ENCODE measurements at places on chromosomes 2 and 18.
A peak's percentile ranks its signal among the peaks of the same experiment; 100 is the strongest.

GRCh38 chr2:44582363-44583008 is 220.7 kb downstream of the CAMKMT start:
- no peak for DNase-seq

DNA sequence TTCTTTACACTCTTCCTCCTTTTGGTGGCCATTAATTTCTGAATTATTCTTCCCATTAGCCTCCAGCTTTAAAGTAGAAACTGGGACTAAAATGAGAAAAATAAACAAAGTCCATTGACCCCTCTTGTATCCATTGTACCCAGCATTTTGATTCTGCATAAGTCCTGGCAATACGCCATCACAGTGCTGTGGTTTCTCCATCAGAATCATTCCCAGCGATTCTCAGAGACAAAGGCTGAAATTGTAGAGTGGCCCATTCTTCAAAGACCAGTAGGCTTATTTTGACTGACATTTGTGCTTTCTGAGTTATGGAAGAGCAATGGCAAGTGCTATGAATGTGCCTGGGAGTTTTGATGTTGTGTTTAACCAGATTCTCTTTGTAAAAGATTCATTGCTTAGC is 199.3 kb upstream of the GALNT5 start:
- DNase-seq = no peak

- no peak for DNase-seq
Measured at GRCh38 chr2:16196687-16197503, 256.5 kb downstream of the MYCN start.

- no peak for DNase-seq
Measured at GRCh38 chr18:12571630-12572029, 86.3 kb downstream of the SPIRE1 start.

GRCh38 chr2:206982360-206982955 is 43.1 kb downstream of the CPO start:
- no peak for DNase-seq

DNA sequence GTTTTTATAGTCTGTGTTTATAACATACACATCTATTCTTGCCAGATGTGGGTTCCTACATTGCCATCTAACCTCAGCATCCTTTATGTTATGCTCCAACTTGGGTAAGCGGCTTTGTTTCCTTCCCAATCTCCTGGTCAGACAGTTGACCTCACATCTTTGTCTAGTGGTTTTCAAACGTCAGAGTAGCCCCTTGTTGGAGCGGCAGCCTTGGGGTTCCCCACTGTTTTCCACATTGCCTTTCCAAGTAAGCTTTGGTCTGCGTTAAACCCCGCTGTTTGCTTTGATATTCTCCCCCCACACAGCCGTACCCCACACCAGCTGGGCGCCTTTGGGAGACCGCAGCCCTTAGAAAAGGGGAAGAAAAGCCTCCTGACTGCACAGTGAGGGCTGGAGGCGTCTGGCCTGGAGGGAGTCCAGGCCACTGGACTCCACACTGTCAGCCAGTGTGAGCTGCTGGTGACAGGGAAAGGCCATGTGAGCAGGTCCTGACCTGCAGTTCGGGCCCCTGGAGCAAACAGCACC is 83.3 kb downstream of the MALT1 start:
- peak; percentile 86 for DNase-seq

DNA sequence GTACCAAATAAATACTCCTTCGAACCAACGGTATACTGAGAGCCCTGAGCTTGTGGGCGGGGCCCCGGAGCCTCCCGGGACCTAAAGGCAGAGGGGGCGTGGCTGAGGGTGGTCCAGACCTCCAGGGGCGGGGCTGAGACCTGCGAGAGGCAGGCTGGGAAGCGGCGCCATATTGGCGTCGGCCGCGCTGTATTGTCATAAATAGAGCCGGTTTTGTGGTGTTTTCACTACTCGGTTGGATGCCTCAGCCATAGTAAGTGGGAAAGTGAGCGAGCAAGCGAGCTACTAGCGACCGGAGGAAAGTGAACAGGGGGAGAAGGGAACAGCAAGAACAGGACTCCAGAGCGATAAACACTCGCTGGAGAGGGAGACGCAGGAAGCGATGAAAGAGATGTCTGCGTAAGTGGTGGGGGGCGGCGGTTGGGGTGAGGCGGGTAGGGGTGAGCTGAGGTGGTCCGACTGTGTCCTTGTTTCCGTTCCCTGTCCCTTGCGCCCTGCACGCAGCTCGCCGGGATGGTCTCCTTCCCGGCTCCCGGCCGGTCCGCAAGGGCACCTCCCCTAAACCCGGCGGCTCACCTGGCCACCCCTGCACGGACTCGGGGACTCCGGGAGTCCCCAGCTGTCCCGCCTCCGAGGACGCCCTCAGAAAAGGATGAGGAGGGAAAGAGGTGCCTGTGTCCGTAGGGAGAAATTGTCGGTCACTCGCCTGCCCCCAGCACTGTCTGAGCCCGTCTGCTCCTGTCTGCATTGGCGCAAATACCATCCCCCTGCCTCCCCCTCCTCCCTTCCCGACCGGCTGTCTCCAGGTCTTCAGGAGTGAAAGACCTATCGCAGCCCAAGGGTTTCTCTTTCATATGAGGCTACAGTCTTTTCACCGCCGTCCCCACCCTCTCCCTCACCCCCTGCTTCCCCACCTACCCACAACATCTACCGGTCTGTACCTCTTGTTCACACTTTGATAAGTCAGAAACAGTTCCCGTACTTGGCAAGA is at the start of gene PAPOLG:
PAPOLG (plus strand) TSS at position 172 of the 991 bp plus-strand sequence; CDS start at position 383, 211 bp downstream.
- DNase-seq = peak; percentile 55

DNA sequence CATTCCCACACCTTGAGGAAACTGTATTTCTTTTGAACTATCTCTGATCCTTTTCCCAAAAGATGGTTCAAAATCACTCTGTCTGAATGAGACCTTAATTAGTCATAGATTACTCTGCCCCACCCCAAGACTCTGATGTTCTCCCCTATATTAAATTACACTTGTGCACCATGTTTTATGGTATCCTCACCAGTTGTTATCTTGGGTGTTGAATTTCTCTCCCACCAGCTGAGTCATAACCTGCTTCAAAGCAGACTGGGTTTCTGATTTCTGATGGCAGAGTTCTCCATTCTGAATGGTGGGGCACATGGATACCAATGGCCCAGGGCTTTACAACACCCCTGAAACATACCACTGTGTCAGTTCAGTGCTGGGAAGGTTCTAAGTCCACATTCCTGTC is 15.0 kb downstream of the CDH20 start:
- DNase-seq = no peak

GRCh38 chr2:134621939-134622705 is 96.7 kb downstream of the TMEM163 start:
- DNase-seq = no peak

- no peak for DNase-seq
Measured at GRCh38 chr2:192534072-192534471, 339.3 kb upstream of the TMEFF2 start.

DNA sequence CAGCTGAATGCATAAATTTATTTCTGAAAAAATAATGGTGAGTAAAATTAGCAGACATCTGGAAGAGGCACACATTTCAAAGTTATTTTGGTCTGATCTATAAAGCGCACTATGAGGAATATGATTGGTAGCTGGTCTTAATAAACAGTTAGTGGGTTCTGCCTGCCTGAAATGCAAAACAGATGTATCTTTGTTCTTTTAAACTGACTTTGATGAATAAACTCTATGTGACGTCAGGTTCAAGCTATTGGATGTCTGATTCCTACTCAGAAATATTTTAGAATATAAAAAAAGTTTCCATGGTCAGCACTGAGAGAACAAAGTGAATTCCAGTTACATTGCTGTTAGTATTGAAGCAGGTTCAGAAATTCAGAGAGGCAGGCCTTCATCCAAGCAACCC is 136.4 kb downstream of the TPGS2 start:
- no peak for DNase-seq

- DNase-seq = no peak
Measured at GRCh38 chr2:39660612-39661236, 5.0 kb upstream of the TMEM178A start.

DNA sequence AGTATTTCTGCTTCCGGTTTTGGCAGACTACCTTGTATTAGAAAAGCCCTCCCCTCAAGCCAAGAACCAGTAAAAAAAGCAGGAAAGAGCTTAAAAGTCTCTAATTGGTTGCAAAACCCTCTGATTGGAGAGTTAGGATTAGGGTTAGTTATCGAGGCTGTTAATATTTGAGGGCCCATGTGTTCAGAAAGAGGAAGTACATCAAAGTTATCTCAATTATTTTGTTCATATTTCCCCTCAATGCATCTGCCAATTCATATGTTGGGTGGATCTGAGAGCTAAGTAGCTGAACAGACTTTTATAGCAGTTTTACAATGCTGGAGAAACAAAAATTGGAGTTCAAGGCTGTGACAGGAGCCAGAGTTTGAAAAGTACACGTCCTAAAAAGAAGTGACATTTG is 43.1 kb upstream of the KLHL14 start:
- no peak for DNase-seq

DNA sequence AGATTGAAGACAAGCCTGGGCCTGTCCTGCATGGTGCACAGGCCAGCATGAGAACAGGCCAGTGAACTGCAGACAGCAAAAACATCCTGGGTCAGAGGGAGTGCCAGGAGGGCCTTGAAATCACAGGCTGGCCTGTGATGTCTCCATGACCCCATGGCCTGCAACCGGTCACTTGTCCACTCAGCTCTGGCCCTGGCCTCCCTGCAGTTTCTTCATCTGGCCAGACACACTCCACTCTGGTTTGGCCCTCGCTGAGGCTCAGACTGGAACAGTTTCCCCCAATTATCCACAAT is 12.6 kb downstream of the CYRIA start:
- DNase-seq = no peak

DNA sequence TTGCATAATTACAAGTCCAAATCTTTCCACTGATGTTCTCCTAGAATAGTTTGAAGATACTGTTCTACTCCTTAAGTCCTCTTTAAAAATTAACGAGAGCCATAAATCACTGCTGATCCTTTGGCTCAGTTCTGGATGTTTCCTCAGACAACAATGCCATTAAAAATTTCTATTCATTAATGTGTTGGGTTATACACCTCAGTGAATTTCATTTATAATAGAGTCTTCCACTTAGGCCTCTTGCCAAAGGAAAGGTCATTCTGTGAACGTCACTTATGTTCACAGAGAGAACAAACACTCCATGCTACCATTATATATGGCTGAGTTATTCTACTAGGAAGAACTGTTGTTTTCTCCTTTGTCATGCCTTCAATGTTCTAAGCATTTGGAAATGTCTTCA is 1472.3 kb upstream of the CELF4 start:
- no peak for DNase-seq

- no peak for DNase-seq
Measured at GRCh38 chr2:143139835-143140393, 10.7 kb downstream of the ARHGAP15 start.

GRCh38 chr2:176280156-176280555 is 10.9 kb downstream of the MTX2 start:
- no peak for DNase-seq

DNA sequence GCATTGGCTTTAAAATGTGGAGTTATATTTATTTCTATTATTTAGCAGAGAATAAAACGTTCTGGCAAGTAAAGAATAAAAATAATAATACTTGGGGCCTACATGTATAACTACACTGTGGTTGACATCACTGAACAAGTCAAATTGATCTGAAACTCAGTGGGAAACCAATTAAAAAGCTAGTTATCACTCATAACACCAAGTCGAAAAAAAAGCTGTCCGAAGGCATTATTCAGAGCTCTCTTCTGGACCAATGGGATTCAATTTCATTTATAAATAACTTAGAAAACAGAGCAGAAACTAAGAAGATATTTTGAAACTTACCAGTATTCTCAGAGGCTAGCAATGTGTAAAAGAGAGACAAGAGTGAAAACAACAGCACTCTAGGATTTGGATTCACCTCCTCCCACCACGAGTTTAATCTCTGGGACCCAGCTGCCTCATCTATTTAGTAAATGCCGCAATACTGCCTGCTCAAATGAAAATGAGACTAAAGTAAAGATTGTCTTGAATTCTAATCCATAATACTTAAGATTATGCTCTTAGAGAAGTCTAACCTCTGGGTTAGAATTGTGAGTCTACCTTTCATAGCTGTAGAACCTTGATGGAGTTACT is 128.4 kb downstream of the NBAS start:
- no peak for DNase-seq

GRCh38 chr2:185433824-185434223 is 304.8 kb upstream of the FSIP2 start:
- DNase-seq = no peak

GRCh38 chr18:45568017-45568416 is 47.3 kb upstream of the SLC14A2 start:
- no peak for DNase-seq

- DNase-seq = peak; percentile 89
Measured at GRCh38 chr2:11697103-11697871, 27.3 kb upstream of the NTSR2 start.

GRCh38 chr2:200961674-200962073 is 1.8 kb downstream of the ORC2 start:
- no peak for DNase-seq

GRCh38 chr2:234091432-234091879 is 41.0 kb downstream of the SPP2 start:
- no peak for DNase-seq

DNA sequence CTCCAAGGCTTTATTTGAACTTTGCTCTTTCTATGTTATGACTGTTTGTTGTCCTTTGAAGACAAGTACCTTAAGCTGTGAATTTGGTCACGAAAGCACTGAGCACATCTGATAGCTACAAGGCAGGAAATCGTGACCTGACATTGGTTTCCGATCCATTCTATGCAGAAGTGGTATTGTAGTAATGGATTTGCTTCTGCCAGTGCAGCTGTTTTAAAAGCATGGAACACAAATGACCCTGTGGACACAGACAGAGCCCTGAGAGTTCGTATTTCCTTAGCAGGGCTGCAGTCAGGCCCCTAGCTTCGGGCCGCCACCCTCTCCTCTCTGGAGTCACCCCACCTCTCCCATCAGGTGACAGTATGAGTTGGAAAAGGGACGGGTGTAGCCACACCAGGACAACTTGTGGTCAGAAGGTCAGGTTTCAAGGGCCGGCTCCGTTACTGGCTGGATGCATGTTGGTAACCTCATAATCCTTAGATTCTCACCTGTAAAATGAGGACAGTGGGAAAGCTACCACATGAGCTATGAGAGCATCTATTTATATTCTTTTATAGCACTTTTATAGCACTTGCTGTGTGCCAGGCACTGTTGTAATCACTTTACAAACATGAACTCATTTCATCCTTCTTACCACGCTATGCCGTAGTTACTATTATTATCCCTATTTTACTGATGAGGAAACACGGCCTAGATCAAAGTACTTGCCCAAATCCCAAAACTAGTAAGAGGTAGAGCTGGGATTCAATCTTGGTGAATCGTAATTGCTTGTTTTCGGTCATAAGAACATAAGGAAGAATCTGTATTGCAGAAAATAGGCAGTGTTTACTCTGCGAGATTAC is 70.2 kb downstream of the SPATS2L start:
- no peak for DNase-seq

DNA sequence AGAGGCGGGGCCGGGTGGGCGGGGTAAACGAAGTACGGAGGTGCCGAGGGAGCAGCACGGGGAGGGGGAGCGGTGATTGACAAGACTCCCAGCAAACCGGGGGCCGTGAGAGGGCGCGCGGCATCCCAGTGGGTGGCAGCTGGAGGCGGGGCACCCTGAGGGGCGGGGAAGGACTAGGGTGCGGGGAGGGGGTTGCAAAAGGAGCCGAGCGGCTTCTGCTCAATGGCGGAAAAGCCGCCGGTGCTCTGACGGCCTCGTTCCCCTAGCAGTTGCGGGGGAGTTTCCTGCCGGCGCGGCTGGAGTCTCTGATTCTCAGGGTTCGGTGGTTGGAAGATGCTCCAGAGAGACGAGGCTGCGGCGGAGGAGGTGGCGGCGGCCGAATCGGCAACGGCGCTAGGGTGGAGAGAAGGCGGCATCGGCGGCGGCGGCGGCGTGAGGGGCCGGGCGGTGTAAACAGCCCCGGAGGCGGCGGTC is at the start of gene PPM1B:
PPM1B (plus strand) TSS at position 195 of the 474 bp plus-strand sequence. CDS start 32,325 bp downstream, outside the sequence.
- no peak for DNase-seq
